ENCODE measurements at places on chromosomes 6 and 20.

DNA sequence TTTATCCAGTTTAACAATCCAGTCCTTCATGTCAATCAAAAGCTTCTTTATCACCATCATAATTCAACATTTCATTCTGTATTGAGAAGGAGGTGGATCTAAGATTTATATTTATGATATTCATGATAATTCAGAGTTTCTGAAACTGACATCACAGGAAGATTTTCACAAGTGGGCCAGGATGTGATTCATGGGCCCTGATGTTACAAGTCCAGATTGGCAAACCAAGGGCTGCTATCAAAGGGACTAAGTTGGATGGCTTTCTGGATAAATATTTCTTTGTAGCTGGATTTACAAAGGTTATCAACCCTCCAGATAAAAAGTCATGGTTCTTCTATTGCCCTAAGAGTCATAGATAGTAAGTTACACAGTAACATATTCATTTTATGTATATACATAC lies 866.5 kb downstream of the KIF16B start:
- peak; percentile 22 for DNase-seq

DNA sequence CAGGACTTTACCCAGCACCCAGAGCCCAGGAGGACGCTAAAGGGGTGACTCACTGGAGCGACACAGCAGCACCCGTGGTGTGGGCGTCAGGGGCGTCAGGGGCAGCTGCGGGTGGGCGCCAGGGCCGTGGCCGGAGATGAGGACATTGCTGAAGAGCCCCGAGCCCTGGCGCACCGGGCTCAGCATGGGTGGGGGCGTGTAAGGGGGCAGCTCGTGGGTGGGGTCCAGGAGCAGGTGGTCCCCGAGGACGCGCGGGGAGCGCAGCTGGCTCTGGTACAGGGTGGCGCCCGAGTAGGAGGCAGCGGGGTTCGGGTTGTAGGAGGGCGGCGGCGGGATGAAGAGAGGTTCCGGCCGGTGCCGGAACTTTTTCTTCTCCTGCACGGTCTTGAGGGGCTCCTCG lies 41.6 kb upstream of the MRPS10 start:
- DNase-seq: no peak

DNA sequence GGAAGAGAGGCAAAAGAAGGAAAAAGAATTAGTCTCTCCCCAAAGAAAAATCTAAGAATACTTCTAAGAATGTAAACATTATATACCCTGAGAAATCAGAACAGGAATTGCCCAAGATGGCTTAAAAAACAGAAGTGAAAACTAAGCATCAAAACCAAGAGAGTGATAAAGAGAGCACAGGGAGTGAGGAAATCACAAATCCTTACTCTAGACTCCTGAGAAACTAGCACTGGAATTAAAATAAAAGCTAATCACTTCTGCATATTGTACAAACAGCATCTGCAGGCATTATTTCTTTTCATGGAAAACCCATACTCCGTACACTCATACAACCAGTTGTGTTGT lies 285.7 kb downstream of the BTBD9 start:
- no peak for DNase-seq

GRCh38 chr20:52828199-52828598 lies 144.0 kb upstream of the TSHZ2 start:
- DNase-seq: peak; percentile 39

GRCh38 chr20:50226093-50226974 lies 35.7 kb downstream of the CEBPB start:
- DNase-seq: peak; percentile 29

DNA sequence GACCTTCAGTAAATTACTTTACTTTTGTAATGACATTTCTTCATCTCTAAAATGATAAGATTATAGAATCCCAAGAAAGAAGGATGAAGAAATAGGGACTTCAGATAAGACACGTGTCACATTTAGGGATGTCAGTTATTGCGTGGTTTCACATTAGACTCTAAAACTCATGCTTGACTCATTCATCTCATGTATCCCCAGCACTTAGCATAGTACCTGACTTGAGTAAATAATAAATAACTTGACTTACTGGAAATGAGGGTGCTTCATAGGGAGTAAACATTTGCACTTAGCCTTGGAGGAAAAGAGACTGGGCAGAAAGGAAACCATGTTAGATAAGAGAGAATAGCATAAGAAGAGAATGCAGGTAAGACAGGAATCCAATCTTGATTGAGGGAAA lies 37.2 kb downstream of the VTA1 start:
- DNase-seq: no peak

DNA sequence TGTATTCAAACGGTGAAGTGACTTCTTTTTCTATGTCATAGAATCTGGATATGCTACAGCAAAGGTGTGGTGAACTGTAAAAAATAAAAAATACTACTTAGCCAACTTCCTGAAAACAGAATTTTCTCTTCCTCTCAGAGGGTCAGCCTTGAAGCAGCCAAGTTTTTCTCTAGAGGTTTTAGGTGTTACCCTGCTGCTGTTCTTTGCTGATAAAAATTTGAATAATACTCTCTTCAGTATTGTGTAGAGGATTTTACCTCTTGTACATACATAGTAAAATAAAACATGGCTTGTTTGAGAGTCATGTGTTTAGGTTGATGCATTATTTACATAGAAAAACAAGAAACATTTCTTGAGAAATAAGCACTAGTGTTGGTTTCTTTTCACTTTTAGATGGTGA lies 458.4 kb downstream of the TBC1D32 start:
- DNase-seq: no peak

GRCh38 chr6:1724124-1724523 lies 114.4 kb downstream of the FOXC1 start:
- DNase-seq: no peak

DNA sequence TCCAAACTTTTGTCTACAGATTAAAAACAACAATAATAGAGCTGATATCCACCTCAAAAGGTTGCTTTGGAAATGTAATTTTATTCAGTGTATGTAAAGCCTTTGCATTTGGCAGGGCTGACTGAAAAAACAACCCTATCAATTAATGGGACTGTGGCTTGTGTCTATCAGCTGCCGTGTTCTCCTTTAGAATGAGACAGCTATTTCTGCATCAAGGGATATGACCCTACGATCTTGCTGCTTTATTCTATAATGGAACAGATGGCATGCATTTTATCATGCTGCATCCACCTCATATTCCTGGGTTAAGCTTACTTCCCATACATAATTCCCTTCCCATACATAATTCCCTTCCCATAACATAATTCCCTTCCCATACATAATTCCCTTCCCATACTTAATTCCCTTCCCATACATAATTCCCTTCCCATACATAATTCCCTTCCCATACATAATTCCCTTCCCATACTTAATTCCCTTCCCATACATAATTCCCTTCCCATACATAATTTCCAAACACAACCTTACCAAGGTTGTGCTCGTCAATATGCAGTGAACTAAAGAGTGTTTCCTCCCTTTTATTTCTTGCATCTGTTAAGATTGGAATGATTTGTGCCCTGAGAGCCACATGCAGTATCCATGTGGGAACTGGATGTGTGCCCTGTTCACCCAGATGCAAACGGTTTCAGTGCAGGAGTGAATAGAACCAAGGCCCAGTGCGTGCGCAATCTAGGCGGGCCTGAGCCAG lies 26.8 kb downstream of the SERPINB6 start:
- DNase-seq: no peak

DNA sequence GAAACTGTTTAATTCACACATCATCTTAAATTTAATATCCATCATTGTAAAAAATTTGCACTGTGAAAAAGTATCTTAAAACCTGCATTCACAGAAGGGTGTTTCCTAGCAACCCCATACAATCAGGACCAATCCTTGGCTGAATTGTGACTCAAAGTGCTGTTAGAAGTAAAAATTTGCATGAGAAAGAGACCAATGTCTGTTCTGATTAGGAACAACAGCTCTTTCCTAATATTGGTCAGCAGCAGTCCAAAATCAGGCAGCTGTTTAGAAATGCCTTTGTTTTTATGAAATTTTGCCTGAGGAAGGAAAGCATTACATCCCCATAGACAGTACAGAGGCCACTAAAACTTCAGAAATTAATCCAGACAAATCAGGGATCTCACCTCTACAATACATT lies 987.0 kb downstream of the HACE1 start:
- DNase-seq: no peak

DNA sequence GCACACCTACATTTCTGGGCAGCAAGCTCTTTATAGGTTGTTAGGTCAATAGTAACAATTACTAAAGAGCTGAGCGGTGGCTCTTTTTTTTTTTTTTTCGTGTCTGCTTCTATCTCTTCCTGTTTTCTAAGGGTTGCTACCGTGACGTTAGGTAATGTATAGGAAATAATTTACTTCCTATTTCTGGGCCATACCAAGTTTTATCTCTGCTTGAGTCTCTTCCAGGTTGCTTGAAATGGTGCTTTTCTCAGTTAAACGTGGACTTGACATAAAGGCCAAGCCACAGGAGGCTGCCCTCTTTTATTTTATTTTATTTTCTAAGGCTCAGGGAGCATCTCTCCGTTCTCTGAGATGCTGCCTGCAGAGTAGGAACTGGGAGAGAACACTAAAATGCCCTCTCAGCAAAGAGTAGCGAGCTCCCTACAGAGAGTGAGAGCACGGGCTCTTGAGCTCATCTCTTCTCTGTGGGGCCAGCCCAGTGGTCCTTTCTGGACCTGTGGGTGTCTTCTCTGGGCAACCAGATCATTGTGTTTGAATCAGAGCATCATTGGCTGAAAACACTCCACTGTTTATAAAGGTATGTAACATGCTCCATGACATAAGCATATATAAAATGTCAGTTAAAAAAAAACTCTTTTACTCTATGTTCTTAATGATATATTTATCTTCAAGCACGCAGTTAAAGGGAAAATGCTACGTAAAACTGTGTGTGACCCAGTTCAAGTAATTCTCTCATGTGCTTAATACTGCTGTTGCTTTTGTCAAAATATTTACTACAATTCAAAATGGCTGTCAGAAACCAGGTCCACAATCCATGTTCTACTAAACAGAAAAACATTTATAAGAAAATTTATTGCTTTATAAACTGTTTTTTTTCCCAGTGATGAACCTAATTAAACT lies at the start of gene ZNF831:
Gene ZNF831 (plus strand): TSS at position 191 of the 900 bp plus-strand sequence. CDS start 27,199 bp downstream, outside the sequence.
- DNase-seq: no peak

- peak; percentile 47 for DNase-seq
These were observed 191.1 kb downstream of the TAF4 start for GRCh38 chr20:61874421-61875068.

DNA sequence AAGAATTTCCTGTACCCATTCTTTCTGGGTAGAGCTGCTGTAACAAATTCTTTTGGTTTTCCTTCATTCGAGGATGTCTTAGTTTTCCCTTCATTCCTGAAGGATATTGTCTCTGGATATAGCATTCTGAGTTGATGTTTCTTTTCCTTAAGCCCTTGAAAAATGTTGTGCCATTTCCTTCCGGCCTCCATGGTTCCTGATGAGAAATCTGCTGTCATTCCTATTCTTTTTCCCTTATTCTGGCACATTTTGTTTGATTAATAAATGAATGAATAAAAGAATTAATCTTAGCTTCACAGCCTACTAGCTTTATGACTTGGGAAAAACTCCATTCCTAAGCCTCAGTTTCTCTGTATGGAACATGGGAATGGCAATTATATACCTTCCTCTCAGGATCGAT lies 173.1 kb downstream of the EYA2 start:
- DNase-seq: no peak

DNA sequence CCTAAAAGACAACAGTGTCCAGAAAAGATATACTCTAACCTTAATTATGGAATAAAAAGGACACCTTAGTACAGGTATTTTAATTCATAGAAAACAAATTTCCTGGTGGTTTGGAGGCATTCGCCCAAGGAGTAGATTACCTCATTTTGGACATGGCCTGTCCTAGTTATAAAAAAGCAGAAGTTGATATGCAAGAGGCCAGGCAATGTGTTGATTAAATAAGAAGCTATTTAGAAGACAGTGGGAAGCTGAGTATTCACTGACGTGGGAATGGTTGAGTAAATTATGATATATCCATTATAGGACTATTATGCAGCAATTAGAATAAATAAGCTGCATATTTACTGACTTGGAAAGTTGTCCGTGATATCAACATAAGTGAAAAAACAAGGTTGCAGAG lies 314.9 kb downstream of the ALDH8A1 start:
- DNase-seq: no peak

- no peak for DNase-seq
These were observed 39.1 kb downstream of the VGLL2 start for GRCh38 chr6:117304446-117304845.

GRCh38 chr6:44701637-44702101 lies 314.2 kb downstream of the CDC5L start:
- DNase-seq: peak; percentile 96

- no peak for DNase-seq
These were observed 2.5 kb downstream of the PHACTR1 start for GRCh38 chr6:12719017-12719416.

- no peak for DNase-seq
These were observed 30.3 kb downstream of the LIN28B start for GRCh38 chr6:104987218-104987617.

- no peak for DNase-seq
These were observed 45.5 kb upstream of the SNAP25 start for GRCh38 chr20:10172998-10173655.

DNA sequence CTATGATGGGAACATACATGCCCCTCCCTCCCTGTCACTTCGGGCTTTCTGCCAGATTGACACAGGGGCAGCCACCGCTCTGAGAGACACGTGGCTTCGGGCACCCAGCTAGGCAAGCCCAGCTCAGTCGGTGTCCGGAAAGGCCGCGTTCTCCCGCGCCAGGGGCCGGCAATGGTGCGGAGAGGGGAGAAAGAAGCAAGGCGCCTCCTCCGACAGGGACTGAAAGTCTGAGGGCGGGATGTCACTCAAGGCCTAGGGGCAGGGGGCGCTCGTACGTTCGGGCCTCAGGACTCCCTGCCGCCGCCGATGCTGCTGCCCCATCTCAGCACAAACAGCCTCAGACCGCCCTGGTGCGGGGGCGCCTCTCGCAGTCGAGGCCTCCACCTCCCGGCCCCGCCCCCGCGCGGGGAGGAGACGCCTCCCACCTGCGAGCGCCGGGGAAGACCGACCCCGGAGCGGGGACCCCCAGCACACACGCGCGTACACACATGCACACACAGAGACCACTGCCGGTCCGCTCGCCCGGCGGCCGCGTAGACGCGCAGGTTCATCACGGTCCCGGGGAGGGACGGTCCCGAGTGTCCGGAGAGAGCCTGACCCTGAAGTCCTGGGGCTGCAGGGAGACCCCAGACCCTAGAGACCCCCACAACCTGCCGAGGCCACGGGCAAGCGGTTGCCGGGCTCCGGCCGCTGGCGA lies 1.9 kb downstream of the GRM4 start:
- peak; percentile 33 for DNase-seq

DNA sequence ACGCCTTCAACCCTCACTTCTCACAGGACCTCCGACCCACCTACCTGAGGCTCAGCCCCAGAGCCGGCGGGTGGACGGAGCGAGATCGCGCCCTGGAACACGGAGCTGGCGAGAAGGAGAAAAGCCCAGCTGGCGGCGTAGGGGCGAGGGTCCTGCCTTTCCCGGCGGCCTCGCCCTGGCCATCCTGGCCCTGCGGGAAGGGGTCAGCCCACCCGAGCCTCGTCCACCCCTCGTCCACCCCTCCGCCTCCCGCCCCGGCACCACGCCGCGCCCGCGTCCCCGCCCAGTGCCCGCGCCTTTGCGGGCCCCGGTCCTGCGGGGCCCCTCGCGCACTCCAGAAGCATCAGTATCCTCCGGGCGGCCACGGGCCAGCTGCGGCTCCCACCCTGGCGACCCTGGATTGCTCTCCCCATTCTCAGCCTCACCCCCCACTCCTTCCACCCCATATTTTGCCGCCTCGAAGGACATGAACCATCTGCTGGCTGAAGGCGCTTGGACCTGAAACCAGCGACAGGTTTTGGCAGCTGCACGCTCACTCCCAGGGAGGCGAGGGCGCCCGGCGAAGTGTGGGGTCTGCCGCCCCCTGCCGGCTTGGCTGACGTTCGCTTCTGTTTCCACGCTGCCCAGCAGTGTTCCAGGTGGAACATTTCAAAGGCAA lies 65.1 kb downstream of the PLG start:
- peak; percentile 47 for DNase-seq
